ENCODE measurements at places on chromosomes 4 and X.
A peak's percentile ranks its signal among the peaks of the same experiment; 100 is the strongest.

DNA sequence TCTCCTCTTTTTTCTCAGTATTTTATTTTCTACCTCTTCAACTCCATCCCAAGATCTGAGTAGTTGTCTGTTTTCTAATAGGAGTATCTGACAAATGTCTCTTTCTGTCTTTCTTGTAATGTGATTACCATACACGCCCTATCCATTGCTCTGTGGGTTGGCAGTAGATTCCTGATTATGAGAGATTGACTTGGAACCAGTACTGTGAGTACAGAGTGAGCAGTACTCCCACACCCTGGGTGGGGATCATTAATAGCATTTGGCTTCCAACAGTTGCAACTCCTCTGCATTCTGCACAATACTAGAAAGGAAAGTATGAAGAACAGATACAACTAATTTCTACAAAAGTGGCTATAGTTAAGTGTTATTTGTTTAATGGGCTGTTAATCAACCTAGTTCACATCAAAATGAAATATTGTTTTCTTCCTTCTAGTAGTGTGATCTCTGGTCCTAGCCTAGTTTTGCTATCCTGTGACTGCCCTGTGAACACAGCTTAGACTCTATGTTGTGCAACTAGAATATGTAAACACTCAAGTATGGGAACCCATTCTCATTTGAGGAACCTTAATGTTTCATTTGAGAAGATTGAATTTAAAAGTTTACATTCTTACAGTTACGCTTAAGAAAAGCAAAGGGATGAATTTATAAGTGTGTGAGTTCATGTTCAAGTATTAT lies 112.9 kb downstream of the PTPN13 start:
- no peak for DNase-seq

GRCh38 chr4:146029939-146030710 lies 91.5 kb upstream of the ZNF827 start:
- DNase-seq: no peak

DNA sequence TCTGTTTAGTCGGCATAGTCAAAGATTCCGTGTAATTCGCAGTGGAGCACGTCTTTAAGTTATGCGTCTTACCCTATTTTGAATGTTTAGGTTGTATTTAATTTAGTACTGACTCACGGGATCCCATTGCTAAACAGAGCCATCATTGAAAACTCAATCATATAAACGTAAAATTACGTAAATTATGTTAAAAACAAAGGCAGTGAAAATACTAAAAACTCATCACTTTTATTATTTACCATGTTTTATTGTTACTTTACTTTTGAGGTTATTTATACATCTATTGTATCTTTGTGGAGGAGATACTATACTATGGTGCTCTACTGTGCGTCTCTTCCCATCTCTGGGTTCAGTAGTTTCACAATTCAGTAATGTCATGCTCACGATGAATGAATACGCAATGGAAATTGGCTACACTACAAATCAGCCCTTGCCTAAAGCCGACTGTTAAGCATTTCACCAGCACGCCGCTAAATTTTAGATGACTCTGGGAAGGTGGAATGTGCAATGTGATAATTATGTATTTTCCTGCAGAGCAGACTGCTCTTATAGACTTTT lies 944 bp downstream of the FUNDC2 start:
- DNase-seq: peak; percentile 10

- peak; percentile 22 for DNase-seq
These were observed 552 bp downstream of the TCEAL9 start for GRCh38 chrX:103356858-103357257.

- no peak for DNase-seq
These were observed 892.6 kb upstream of the FRG1 start for GRCh38 chr4:189048119-189048518.

GRCh38 chr4:132026166-132026565 lies 1122.9 kb upstream of the PCDH10 start:
- DNase-seq: no peak

DNA sequence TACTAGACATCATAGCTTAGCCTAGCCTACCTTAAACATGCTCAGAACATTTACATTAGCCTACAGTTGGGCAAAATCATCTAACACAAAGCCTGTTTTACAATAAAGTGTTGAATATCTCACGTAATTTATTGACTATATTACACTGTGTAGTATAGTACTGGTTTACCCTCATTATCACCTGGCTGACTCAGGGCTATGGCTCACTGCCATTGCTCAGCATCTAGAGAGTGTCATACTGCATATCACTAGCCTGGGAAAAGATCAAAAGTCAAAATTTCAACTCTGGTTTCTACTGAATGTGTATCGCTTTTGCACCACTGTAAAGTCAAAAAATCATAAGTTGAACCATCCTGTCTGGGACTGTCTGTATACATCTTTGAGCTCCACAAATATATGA lies 78.6 kb downstream of the CEP44 start:
- DNase-seq: no peak

GRCh38 chr4:42927946-42928345 lies 35.4 kb downstream of the GRXCR1 start:
- DNase-seq: no peak

DNA sequence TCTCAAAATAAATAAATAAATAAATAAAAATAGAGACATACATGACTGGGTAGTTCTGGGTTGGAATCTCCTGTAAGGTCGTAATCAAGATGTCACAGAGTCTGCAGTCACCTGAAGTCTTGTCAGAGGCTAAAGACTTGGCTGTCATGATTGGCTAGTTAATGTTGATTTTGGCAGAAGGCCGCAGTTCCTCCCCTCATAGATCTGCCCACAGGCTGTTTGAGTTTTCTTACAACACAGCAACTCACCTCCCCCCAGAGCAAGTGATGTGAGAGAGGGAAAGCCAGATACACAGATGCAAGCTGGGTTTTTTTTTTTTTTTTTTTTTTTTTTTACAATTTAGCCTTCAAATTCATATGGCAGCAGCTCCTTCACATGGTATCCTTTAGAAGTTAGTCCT lies 36.4 kb upstream of the BMPR1B start:
- DNase-seq: no peak

GRCh38 chr4:10074767-10075105 lies 41.9 kb downstream of the WDR1 start:
- DNase-seq: no peak

DNA sequence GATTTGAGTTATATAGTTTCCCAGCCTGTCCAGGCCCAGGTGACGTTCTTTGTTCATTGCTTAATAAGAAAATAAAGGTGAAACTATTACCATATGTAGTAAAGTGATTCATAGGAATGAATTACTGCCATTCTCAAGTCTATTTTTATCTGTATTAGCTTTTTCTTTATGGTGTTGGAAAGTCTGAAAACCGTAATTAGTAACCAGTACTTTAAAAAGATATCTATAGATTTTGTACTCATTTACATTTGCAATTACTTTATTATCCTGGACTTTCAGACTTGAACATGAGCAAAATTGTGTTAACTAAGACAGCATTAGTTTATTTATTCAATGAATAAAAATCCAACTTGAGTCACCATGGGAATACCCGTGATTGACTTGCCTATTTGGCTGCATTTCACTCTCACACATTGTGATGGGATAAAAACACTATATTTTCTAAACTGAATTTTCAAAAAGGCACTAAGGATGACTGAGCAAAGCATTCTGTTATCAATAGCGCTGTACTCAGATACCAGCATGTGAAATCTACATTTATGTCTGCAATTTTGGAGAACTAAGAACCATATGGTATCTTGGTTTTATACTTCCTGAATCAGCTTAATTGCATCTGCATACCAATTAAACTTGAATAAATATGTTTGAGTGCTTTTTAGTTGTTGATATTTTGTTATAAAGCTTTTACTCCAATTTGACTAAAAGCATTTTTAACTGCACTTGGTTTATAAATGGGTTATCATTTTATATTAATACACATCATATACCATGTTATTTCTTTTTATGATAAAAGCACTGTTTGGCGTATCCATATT lies 154.6 kb downstream of the CCSER1 start:
- no peak for DNase-seq

Data from cerebellum (tissue), 4 donors.